ENCODE measurements at places on chromosomes 16 and 17.
A peak's percentile ranks its signal among the peaks of the same experiment; 100 is the strongest.

DNA sequence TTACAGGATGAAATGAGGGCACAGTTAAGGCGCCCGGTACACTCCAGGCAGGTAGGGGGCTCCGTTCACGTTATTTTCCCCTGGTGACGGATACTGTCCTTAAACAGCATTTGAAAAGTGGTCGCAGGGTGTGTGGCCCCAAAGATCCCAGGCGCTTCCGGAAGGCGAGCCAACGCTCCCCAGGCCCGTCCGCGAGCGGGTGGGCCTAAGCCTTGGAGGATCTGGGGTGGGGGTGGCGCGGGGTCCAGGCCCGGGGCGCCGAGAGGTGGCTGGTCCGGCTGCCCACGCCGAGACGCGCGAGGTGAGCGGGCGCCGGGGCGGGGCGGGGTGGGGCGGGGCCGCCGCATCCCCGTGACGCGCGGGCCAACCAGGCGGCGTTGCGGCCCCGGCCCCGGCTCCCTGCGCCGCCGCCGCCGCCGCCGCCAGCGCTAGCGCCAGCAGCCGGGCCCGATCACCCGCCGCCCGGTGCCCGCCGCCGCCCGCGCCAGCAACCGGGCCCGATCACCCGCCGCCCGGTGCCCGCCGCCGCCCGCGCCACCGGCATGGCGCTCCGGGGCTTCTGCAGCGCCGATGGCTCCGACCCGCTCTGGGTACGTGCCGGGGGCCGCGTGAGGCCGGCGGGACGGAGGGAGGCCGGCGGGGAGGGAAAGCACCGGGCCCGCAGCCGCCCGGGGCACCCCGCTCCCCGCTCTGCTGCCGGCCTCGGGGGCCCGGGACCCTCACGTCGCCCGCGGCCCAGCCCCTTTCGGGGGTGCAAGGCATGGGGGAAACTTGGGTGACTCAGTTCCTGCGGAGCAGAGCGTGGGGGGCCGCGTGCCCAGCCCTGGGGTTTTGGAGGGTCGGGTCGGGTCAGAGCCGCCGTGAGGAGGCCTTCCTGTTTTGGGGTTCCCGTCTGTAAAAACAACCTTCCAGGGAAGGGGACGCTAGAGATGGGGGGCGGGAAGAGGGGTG, at the start of gene ABCC1:
Gene ABCC1 (plus strand): TSS at position 407 of the 951 bp plus-strand sequence. CDS start 136 bp downstream, at position 543.
- DNase-seq, result peak; percentile 39

DNA sequence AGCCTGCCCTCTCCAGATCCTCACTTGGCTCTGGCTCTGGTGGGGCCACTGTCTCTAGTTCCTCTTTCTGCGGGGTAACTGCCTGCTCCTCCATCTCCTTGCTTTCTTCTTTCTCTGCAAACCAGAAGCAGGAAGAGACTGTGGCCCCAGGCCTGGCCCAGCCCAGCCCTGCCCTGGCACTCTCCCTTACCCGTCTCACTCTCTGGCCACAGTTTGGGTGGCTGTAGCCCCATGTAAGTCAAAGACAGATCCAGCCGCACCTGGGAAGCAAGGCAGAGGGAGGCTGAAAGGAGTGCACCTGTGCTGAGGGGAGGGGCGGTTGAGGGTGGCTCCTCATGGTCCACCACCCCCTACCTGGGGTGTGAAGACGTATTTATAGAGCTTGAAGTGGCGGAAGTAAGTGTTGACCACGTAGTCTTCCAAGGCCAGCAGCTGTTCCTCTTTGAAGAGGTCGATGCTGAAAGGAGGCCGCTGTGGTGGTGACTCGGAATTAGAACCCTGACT, 2.8 kb downstream of the CFAP119 start:
- DNase-seq, result no peak

DNA sequence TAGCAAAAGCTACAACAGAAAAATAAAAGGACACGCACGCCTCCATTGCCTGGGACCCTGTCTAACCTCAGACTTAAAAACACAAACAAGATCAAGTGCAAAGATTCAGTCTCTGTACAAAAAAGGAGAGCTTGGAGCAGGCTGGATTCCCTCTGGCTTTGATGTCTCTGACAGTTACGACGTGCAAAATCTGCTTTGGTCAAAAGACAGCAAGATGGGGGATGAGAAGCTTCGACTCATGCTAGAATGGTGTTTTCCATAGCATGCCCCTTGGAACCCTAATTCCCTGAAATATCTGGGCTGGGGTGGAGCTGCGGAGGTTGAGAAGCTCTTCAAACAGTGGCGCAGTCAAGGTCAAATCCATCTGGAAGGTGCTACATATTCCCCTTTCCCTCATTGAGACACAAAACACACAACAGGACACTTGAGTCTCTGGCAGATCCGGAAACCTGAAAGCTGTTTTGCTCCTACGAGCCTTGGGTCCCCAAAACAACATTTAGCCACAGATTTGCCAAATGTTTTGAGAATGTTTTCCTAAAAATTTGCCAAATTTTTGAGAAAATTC, 9.1 kb downstream of the MYH11 start:
- no peak for DNase-seq

- no peak for DNase-seq
Observed at GRCh38 chr17:65058146-65058545, 1.6 kb upstream of the GNA13 start.

- DNase-seq, result no peak
Observed at GRCh38 chr16:31331141-31331764, 23.7 kb upstream of the ITGAX start.

GRCh38 chr16:8961811-8962390, 1.8 kb downstream of the USP7 start:
- no peak for DNase-seq

DNA sequence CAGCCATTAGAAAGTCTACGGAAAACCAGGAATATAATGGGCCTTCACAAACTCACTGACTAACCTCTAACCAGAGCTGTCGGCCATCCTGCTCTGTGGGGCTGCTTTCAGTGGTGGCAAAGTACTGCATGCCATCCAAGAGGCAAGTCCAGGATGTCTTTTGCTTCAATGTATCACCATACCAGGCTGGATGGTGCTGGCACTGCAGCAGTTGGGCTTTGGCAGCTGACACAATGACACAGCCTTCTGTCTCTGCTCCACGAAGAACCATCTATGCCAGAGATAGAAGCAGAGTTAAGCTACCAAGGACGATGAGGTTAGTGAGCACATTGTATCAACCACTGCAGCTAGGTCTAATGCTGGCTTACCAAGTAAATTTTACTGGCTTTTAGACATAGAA, 9.7 kb upstream of the RSKR start:
- no peak for DNase-seq

- DNase-seq, result peak; percentile 98
Observed at GRCh38 chr17:8173056-8173870, 2.9 kb downstream of the TMEM107 start.

GRCh38 chr16:85836706-85837582, 37.4 kb downstream of the COX4I1 start:
- DNase-seq, result no peak

DNA sequence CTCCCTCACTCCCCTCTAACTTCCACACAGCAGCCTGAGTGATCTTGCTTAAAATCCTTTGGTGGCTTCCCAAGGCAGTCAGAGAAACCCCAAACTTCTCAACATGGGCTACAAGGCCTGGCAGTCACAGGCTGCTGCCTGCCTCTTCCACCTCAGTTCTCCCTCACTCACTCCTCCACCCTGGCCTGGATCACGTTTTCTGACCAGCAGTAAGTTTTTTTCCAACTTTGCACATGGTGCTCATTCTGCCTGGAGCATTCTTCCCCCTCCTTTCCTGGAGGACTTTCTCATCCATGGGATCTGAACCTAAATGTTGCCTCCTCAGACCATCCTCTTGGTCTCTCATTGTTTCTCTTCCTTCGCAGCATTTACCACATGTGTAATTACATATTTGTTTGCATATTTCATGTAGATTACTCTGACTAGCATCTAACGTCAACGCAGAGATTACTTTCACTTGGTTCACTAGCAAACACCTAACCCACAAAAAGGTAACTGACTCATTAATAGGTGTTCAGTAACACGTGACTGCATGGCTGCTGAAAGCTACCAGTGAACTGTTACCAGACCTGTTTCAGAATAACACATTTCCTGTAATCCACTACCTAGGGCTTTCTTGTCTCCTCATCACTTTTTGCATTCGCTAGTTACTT, 17.1 kb downstream of the GNA13 start:
- no peak for DNase-seq

DNA sequence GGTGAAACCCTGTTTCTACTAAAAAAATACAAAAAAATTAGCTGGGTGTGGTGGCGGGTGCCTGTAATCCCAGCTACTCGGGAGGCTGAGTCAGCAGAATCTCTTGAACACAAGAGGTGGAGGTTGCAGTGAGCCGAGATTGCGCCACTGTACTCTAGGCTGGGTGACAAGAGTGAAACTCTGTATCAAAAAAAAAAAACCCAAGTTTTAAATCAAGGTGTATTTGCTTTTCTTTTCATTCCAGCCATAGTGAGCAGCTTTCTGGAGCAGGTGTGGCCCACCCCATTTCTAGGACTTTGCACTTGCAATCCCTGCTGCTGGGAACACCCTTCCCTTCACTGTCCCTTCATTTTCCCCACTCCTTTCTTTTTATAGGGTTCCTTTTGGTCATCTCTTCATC, 28.8 kb downstream of the TMEM238L start:
- no peak for DNase-seq

- DNase-seq, result no peak
Observed at GRCh38 chr17:54937018-54937417, 31.4 kb downstream of the COX11 start.

DNA sequence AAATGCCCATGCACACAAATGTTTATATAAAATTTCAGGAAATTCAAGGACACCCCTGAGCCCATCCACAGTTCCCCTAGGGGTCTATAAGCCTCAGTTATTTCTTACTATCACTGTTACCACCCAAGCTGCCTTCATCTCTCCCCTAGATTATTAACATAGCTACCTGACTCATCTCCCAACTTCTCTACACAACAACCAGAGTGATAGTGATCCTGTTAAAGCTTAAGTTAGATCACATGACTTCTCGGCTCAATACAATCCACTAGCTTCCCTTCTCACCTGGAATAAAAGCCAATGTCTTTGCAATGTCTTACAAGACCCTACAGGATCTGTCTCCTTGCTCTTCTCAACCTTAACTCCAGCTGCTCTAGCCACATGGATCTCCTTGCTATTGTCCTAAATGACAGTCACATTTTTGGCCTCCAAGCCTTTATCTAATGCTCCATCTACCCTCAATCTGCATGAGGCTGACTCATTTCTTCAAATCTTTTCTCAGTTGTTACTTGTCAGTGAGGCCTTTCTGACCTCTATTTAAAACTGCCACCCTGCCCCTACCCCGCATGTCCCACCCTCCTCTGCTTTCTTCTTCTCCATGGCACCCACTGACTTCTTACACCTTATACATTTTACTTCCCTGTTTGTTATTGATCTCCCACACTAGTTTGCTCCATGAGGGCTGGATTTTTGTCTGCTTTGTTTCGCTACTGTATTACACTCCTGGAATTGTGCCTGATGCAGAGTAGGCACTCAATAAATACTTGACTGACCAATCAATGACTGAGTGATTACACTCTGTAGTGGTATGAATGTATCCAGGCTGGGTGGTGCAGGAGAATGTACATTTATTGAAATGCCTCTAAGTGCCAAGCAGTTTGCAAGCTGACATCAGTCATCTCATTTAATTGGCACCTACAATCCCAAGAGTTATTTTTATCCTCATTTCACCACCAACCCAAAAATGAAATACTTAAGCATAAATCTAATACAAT, 5.2 kb upstream of the LIG3 start:
- no peak for DNase-seq

- no peak for DNase-seq
Observed at GRCh38 chr17:42520540-42520951, 15.5 kb upstream of the NAGLU start.

- no peak for DNase-seq
Observed at GRCh38 chr17:3759597-3760216, 36.0 kb downstream of the HASPIN start.

DNA sequence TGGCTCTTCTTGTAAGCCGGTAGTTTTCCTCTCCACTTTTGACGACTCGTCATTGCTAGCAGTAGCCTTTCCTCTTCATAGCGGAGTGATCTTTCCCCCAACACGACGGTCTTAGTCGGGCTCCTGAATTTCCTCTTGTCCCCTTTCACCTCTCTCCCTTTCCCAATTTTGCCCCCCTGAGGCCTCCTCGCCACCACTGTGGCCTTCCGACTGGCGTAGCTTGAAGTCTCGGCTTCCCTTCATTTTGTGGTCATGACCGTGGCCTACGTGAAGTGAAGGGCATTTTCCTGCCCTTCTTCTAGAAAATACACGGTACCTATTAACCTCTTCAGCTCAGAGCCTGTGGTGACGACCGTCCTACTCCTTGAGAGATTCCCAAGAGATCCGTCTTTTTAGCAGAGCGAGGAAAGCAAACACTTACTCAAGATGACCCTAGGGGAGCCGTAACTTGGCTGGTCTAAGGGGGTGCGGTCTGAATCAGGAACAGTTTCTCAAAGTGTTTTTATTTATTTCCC, 787 bp downstream of the PRKAR1A start:
- DNase-seq, result peak; percentile 68

DNA sequence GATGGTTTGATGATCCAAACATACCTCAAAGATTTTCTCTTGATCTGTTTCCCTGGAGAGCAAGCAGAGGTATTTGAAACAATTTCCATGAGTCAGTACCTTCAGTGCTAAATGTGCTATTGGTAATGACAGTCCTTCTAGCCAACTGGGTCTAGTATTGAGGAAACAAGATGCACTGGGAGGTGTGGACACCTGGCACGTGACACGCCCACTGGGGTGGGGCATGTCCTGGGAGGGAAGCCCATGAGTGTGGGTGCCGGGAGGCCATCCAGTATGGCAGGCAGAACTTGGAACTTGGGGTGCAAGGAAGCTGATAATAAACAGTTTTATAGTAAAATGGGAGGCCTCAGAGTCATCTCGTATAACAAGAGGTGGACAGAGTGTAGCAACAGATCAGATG, 17.9 kb upstream of the AKAP1 start:
- DNase-seq, result no peak

GRCh38 chr17:2909175-2909845, 113.1 kb downstream of the RAP1GAP2 start:
- DNase-seq, result no peak

DNA sequence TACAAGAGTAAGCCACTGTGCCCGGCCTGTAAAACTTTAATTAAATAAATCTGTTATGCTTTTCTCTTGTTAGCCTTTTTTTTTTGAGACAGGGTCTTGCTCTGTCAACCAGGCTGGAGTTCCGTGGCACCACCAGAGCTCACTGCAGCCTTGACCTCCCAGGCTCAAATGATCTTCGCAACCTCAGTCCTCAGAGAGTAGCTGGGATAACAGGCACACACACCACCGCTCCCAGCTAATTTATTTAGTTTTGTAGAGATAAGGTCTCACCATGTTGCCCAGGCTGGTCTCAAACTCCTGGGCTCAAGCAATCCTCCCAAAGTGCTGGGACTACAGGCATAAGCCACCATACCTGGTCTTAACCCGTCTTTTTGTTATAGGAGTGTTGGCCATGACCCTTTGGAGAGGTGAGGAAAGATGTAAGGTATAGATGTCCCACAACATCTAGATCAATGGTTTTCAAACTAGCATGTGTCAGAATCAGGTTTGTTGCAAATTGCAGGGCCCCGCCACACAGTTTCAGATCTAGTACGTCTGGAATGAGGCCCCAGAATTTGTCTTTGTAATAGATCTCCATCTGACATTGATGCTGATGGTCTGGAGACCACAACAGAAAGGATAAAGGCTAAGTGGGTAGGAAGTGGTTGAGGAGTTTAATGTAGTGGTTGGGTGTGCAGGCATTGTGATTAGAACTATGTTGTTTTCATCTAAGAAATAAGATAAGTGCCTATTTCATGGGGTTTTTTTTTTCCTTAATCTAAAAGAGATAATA, 4.3 kb upstream of the GGA2 start:
- DNase-seq, result no peak

GRCh38 chr17:45322168-45322567, 5.3 kb upstream of the MAP3K14 start:
- no peak for DNase-seq

GRCh38 chr17:62802561-62803205, 5.4 kb downstream of the MARCHF10 start:
- DNase-seq, result no peak
